Panc1 (cell line): ENCODE measurements at places on chromosomes 2 and 18. TPM values are rescaled to one million over a fixed set of nuclear protein-coding genes. Genes with fewer than 3 reads are reported as not detected.

The SPHKAP gene
- total RNA-seq, result not detected

- H3K4me3 ChIP-seq, result no peak overlapping the region
- no peak for DNase-seq
- H3K27me3 ChIP-seq, result no peaks in the 10 kb centered on the region
- no peak overlapping the region for H3K27ac ChIP-seq
Observed at GRCh38 chr18:26783170-26783569, 82.3 kb downstream of the AQP4 start.

The SATB2 gene
- total RNA-seq, result 43.2 TPM

The PAX3 gene
- not detected for total RNA-seq

DNA sequence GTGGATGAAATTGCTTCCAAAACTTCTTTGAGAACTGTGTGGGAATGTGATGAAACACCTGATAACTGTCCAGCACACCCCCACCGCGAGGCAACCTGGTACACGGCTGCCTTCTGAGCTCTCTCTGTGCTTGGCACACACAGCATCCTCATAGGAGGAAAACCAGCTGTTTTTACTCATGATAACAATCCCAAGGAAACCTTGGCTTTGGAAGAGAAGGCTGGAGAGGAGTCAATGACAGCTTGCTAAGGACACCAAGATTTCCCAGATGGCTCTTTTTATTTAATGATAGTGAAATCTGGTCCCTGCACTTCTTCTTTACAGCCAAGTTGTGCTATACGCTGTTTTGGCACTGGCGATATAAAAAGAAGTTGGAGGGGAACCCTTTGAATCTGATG, 232.5 kb upstream of the FN1 start:
- no peak overlapping the region for H3K4me3 ChIP-seq
- no peaks in the 10 kb centered on the region for H3K4me1 ChIP-seq
- H3K27me3 ChIP-seq, result peaks cover 2% of the 10 kb centered on the region; the same call in 1 of the 2 replicates
- DNase-seq, result no peak
- no peaks in the 10 kb centered on the region for H3K36me3 ChIP-seq
